ENCODE measurements at places on chromosomes 1 and 21.

DNA sequence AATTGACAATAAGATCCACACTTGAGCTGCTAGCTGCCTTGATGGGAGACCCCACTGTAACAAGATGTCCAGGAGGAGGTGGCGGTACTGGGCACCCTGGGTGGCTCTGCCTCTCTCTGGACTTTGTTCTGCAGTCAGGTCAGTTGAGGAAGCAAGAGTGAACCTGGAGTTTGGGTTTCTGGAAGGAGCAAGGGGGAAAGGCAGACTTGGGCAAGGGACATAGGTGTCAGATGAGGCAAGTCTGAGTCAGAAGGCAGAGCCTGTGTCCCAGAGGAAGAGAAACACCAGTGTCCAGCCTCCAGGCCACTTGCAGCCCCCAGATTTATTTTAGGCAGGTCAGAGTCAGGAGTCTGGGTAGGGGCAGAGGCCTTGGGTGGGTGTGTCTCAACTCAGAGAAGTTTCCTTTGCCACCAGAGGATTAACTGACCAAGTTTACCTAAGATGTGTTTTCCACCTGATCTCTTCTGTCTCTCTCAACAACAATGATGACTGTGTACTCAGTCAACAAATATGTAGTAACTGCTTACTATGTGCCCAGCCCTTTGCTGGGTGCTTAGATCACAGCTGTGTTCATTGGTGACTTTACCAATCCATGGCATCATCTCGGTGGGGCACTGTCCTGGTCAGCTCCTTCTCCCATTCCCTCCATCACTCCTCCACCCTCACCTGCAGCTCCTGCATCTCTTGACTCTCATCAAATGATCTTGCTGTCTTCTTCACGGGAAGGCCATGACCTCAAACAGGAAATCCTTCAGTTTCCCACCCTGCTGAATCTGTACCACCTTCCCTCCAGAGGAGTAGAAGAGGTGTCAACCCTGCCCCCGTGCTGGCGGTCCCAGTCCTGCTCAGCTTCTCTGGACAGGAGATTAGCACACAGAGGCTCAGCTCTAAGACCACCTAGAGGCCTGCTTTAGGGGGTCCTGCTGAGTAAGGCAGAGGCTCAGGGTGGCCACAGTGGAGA is 36.6 kb downstream of the ELF3 start:
- DNase-seq, result no peak

DNA sequence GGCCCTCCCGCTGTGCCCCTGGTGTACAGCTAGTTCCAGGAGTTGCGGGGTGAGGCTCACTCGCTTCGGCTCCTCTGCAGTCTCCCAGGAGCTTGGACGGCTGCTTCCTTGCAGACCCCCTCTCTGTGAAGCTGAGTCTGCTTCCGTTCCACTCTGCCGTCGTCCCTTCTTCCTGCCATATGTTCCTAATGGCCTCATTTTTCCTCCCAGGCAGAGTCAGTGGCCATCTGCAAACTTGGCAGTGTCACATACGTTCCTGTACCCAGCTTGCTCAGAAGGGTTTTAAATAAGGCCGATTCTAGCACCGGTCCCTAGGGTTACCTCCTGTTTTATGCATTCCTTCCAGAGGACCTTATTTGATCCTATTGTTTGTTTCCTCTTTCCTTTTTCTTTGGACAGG is 21.3 kb downstream of the ACTL8 start:
- DNase-seq, result no peak

- no peak for DNase-seq
Observed at GRCh38 chr1:26328597-26328996, 10.8 kb downstream of the CD52 start.

DNA sequence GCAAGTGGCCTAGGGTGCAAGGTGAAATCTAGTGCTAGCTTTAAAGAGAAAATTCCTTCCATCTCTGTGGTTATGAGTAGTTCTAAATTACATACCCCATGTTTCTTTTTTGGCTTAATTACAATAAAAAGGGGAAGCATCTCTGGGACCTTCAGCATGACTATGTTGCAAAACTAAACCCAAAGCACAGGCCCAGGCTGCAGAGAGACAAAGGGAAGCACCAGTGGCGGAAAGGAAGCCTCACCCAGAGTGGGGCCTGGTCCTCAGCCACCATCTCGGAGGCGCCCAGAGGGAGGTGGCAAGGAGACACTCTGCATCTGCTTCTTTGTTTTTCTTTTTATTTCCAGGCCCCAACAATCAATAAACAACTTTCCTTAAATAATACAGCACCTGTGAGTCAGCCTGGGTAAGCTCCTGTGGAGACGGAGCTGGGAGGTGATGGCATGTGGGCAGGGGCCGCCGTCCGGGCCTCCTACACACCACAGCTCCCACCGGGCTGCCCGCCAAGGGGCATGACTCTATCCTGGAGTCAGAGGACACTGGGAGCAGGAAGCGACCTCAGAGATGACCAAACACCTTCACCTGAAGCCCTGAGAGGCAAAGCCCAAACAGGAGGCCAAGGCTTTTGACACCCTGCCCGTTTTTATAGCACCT is 21.7 kb downstream of the ITPKB start:
- no peak for DNase-seq

GRCh38 chr21:29309703-29310102 is 11.0 kb downstream of the BACH1 start:
- no peak for DNase-seq

GRCh38 chr1:169295425-169295824 is 72.2 kb downstream of the NME7 start:
- DNase-seq, result no peak

DNA sequence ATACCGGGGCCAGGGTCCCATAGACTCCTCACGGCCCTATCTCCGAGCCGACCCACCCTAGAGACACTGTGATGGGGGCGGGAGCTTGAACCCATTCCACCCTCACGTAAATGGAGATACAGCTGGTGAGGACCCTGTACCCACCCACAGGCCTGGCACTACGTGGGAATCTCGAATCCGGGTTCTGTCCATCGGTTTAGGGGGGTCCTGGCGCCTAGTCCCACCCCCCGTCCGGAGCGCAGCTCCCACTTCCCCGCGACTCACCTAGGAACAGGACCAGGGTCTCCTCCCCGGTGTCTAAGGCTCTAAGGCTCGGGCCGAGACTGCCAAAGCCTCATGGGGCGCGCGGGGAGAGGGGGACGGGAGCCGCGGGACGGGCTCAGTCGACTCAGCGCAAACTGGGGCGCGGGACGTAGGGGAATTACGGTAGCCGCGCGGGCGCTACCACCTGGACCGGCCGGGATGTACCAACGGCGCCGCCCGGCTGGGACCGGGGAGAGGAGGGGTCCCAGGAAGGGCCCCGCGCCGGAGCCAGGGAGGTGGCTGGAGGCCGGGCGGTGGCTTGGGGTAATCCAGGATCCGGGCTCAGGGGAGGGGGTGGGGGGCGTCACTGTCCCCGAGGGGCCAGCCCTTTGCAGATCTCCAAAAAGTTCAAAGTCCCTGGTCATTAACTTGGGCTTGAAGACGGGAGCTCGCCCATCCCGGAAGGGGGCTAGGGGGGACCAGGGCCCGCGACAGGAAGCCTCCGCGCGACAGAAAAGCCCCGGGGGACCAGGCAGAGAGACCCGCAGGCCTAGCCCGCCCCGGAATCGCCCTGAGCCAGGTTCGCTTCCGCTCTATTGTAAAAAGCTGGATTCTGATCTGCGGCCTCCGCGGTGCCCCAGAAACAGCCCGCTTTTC is 1.0 kb downstream of the PLEKHG5 start:
- DNase-seq, result peak; percentile 75

DNA sequence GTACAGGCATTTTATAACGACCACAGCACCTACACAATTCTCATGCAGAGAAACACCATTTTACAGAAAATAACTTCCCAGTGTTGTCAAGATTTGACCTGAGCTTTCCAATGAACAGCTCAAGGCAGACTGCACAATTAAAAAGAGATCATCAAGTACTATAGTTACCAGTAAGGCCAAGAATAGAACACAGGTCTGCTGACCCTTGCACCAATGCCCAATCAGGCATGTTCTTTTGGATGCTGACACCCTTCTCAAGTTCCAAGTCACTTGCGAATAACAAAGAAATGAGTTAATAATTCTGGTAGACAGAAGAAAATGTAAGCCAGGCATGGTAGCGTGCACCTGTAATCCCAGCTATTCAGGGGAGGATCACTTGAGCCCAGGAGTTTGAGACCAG is 101.9 kb downstream of the SLC45A1 start:
- DNase-seq, result no peak

- DNase-seq, result peak; percentile 99
Observed at GRCh38 chr1:43340559-43340958, 2.9 kb downstream of the MPL start.

- no peak for DNase-seq
Observed at GRCh38 chr1:89918127-89918793, 76.7 kb upstream of the ZNF326 start.

GRCh38 chr1:32890516-32891240 is 4.4 kb downstream of the HPCA start:
- DNase-seq, result no peak

DNA sequence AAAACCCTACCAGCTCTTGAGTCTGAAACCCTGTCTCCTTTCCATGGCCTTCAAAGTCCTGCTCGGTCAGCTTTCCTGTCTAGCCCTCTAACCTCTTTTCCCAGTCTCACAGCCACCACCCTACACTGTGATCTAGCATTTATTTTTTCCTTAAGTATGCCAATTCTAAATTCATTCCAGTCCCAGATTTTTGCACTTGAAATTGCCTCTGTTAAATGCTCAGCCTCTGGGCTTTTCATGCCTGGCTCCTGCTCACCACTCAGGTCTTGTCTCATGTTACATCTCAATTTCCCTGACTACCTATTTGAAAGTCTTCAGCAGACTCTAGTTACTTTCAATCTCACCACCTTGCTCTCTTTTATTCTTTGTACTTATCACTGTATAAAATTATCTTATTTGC is 176.2 kb downstream of the ADGRL4 start:
- DNase-seq, result no peak

DNA sequence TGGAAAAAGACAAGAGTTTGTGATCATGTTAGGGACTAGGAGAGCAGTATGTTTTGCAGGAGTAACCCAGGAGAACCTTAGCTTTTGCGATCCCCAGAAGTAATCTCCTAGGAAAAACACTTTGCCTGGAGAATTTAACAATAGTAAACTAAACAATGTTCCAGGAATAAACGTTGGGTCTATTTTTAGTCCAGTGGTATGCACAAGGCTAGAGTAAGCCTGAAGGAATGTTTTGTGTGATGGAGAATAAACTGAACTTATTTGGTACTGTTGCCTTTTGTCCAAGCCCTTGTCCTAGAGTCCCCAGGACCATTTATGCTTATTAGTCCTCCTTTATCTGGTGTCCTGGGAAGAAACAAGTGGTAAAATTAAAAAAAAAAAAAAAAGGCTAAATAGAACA is 28.7 kb upstream of the RGS5 start:
- no peak for DNase-seq

DNA sequence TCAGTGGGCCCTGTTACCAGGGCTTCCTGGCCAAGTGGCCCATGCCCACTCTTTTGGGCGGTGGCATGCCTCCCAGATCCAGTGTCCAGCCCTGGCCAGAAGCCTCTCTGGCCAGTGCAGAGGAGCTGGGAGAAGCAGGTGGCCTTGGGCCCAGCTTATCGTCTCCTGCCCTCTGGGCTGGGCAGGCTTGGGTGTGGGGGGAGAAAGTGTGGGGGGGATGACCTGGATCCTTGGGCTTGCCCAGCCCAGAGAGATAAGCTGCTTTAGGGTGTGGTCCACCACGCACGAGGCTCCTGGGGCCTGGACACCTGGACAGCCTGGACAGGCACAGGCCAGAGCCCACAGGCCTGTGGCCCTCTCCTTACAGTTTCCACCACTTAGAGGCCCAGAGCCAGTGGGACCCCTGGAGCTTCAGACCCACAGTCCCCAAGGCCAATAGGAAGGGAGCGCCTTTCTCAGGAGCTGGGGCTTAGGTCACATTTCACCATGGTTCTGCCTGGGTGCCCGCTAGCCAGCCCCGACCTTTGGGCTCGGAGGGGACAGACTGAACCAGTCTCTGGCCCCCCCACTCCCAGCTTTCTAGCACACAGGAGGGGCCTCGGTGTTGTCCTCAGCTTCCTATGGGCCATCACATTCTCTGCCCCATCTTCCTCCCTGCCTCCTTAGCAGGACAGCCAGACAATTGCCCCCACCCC is 1.8 kb downstream of the ESPN start:
- no peak for DNase-seq

- no peak for DNase-seq
Observed at GRCh38 chr1:168469690-168470089, 74.1 kb downstream of the XCL2 start.

DNA sequence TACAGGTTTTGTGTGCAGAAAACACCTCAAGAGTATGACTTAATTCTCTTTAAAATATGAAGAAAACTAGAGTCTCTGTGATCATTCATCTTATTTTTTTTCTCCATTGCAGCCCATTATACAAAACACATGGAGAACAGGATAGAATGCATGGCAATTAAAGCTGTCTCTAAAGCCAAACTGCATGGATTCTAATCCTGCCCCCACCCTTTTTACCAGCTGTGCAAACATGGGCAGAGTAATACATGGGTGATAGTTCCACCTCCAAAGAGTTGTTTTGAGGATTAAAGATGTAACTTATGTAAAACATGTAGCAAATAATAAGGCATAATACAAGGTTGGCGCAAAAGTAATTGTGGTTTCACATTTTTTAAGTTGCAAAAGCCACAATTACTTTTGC is 114.4 kb downstream of the CLEC20A start:
- DNase-seq, result peak; percentile 41

DNA sequence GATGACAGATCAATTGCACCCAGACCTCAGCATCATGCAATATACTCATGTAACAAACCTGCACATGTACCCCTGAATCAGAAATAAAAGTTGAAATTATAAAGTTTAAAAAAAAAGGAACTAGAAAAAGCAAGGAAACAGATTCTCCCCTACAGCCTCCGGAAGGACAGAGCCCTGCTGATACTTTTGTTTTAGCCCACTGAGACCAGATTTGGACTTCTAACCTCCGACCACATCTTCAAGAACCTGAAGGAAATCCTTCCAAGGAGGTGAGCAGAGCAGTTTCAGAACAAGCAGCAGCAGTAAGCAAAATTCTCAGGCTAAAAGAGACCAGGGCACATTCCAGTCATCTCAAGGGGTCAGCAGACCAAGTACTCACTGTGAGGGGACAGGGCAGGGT is 54.5 kb downstream of the TM2D1 start:
- DNase-seq, result no peak

DNA sequence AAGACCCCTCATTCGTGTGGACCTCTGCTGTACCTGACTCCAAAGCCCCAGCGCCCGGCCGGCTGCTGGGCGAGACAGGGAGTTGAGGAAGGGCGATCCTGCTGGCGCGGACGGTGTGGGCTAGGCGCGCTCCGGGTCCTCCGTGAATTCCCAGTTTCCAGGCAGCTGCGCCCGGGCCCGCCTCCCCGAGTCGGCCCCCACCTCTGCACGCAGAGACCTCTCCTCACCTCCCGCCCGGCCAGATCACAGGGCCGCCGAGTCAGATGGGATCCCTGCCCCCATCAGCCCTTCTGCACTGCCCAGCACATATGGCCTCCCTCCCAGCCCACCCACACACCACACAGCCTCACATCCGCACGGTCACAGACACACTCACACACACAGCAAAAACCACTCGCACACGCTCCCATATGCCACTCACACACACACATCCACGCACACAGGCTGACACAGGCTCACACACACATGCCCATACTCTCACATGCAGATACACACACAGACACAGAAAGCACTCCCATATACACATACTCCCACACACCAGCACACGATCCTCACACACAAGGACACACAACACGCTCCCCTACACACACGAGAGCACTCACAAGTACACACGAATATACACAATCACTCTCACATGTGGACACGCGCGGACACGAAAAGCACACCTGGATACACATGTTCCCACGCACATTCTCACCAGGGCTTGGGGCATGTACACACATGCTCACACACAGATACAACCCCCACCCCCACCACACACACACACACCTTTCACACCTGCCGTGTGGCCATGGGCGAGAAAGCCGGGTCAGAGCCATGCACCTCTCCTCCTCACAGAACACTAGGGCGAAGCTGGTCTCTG is 7.2 kb upstream of the GUCA2B start:
- DNase-seq, result no peak

GRCh38 chr1:84291882-84292655 is 9.4 kb upstream of the SAMD13 start:
- no peak for DNase-seq
